Prostate gland (tissue), 2 donors: ENCODE measurements at places on chromosomes 2 and 18. TPM values are rescaled to one million over a fixed set of nuclear protein-coding genes. Genes with fewer than 3 reads are reported as not detected.

The RMDN2 gene
- 9.0 TPM for total RNA-seq

The RAB6C gene
- total RNA-seq: 2.4 TPM

The DTNA gene
- 76.2 TPM for total RNA-seq

The EGR4 gene
- not detected for total RNA-seq

The TOGARAM2 gene
- total RNA-seq: 0.36 TPM
